AG08396 (cell line): ENCODE measurements at places on chromosomes 11 and 22.

GRCh38 chr11:45482331-45482730, 183.1 kb downstream of the CHST1 start:
- DNase-seq, result no peak

- DNase-seq, result no peak
These were observed 252.8 kb upstream of the PLET1 start for GRCh38 chr11:112513417-112513816.

DNA sequence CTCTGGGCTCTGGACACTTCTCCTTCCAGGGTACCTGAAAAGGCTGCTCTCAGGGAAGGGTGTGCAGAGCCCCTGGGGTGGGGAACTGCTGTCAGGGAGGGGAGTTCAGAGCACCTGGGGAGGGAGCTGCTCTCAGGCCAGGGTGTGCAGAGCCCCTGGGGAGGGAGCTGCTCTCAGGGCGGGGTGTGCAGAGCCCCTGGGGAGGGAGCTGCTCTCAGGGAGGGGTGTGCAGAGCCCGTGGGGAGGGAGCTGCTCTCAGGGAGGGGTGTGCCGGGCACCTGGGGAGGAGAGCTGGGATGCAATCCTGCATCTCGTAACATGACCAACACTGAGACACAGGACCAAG, 764.2 kb downstream of the BRD1 start:
- no peak for DNase-seq

DNA sequence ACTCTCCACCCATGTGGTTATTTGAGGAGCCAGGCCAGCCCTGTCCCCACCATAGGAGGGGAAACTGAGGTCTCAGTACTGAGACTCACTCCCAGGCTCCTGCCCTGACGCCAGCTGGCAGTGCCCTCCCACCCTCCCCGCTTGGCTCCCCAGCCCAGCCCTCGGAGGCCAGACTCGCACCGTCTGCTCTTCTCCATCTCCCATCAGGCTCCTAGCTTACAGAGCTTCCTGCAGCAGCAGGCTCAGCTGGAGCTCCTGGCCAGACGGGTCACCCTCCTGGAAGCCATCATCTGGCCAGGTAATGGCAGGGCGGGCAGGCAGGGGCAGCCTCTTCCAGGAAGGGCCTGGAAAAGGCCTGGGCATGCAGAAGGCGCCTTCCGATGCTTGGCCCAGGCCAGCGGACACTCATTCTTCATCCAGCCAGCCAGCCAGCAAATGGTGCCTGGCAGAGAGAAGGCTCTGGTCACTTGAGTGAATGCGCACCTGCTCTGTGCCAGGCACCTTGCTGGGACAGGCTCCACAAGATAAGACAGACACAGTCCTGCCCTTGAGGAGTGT, 12.6 kb downstream of the RHBDD3 start:
- DNase-seq, result no peak

DNA sequence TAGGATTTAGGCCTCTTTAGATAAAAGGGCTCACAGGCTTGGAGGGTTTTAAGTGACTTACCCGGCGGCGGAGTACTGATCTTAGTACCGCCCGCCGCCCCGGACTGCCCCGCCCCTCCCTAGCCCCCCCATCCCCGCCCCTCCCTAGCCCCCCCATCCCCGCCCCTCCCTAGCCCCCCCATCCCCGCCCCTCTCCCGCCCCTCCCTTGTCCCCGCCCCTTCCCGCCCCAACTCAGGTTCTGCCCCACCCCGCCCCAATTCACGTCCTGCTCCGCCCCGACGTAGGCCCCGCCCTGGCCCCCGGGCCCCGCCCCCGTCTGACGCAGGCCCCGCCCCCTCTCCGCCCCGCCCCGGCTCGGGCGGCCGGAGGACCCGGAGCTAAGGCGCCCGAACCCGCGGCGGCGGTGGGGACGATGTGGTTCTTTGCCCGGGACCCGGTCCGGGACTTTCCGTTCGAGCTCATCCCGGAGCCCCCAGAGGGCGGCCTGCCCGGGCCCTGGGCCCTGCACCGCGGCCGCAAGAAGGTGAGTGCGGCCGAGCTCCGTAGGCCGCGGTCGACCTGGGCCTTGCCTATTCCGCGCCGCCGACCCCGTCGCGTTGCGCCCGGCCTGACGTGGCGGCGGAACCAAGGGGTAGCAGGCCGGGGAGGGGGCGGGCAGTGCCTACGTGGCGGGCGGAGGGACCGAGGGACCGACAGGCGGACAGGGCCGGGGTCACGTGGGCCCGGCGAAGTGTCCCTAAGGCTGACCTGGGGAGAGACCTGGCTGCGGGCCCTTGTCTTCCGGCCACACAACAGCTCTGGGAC, at the start of gene SCYL1:
SCYL1 (plus strand) TSS at position 343 of the 805 bp plus-strand sequence; CDS start at position 414, 71 bp downstream.
- DNase-seq, result peak; percentile 98

GRCh38 chr11:117597071-117597470, 199.9 kb downstream of the DSCAML1 start:
- DNase-seq, result peak; percentile 36

DNA sequence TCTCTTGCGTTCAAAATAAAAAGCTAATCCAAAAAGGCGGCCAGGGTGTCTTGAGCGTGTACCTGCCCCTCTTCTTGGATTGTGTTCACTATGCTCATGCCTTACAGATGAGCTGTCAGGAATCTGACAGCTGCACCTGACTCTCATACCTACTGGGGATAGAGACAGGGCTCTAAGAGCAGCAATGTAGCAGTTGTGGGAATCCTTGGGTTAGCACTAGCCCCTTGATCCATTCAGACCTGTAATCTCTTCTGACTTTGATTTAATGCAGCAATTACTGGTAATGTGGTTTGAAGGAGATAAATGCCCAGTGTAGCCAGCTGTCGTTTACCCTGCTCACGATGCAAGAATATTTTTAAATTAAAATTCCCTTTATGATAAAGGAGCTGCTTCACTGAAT, 145.8 kb downstream of the APOL5 start:
- DNase-seq, result no peak

- no peak for DNase-seq
These were observed 111.8 kb downstream of the SNX19 start for GRCh38 chr11:130804306-130805076.

GRCh38 chr11:5476186-5476819, 12.2 kb upstream of the OR52D1 start:
- peak; percentile 66 for DNase-seq

DNA sequence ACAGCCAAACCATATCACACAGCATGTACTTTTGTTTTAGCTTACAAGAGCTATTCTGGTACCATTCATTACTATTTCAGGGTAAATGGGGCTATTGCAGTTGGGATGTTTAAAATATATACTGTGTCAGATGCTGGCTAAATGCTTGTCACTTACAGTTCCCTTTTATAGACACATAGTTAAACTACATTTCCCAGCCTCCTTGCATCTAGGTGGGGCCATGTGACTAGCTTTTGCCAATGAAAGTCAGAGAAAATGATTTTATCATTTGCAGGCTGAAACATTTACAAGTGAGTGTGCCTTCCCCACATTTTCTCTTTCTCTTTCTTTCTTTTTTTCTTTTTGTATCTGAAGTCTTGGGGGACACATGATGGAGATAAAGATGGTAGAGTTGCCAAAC, 7.8 kb upstream of the IFTAP start:
- no peak for DNase-seq

DNA sequence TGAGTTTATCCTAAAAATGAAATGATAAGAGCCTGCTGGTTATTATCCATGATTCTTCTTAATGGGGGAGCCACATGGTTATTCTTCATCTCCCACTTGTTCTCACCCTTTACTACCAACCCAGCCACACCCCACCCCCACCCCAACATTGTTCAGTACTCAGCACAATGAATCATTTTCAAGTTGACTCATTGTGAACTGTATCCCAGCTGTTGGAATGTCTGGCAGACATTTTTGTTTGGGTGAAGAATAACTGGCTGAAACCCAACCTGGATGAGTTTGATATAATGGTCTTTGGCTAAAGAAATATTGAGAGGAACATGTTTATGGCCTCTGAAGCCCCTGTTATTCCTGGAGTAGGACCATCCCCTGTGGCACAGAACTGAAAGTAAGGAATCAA, 136.2 kb downstream of the ELP4 start:
- DNase-seq, result peak; percentile 47

- no peak for DNase-seq
These were observed 218.0 kb upstream of the PITPNB start for GRCh38 chr22:28137036-28137435.

GRCh38 chr11:63766531-63767235, 1.9 kb downstream of the ZFTA start:
- no peak for DNase-seq

- no peak for DNase-seq
These were observed 114.8 kb upstream of the NAV2 start for GRCh38 chr11:19597876-19598275.

- no peak for DNase-seq
These were observed 18.2 kb upstream of the GRAMD4 start for GRCh38 chr22:46602025-46602424.

DNA sequence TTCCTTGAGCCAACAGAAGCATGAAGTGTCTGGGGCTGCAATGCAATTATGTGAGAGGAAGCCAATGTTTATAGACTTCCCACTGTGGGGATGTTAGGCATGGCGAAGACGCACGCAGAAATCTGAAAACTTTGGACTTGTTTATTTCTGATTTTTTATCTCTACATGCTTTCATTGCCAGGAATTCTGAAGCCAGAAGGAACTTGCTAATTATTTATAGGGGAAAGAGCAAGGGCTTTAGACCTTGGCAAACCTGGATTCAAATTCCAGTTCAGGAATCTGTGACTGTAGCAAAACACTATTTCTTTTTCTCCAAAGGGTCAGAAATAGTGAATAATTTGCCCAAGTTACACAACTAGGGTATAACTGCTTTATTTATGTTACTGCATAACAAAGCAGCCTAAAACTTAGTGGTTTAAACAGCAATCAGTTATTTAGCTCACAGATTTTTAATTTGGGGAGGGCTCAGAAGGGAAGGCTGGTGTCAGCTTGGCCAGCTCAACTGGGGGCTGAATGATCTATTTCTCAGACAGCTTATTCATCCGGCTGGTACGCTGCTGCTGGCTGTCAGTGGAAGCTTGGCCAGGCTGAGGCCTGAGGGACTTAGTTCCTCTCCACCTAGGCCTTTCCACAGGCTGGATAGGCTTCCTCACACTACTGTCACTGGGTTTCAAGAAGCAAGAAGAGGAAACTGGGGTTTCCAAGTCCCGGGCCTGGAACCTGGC, 1.9 kb upstream of the OR6Q1 start:
- peak; percentile 48 for DNase-seq

DNA sequence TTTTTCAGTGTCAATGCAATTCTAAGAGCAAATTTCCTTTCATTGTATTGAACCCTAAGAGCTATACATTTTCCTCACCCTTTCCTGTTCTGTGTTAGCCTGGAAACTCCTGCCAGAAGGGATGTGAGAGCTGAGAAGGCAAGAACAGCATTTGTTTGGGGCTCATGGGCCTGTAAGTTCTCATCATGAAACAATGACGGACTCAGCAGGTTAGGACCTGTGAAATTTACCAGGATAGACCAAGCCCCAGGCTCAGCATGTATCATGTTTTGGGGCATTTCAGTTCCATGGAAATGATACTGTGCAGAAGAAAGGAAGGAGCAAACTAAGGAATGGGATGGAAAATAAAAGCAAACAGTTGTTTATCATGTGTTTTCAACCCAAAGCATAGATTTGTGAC, 41.6 kb downstream of the NTM start:
- DNase-seq, result no peak

DNA sequence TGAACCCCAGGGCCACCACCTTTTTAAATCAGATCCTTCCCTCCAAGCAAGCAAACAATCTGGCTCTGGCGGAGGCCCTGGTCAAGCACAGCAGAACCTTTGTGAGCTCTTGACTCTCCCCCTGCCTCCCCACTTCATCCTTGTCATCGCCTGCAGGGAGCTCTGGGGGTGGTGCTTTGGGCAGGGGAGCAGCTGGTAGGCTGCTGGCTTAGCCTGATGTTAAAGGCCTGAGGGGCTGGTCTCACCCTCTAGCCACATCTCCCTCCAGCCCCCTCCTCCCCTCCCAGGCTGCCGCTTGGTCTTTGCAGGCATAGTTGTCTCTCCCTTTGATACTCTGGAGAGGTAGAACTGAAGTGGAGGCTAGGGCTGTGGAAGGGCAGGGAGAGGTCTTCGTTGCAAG, 50.9 kb downstream of the THAP12 start:
- DNase-seq, result no peak

DNA sequence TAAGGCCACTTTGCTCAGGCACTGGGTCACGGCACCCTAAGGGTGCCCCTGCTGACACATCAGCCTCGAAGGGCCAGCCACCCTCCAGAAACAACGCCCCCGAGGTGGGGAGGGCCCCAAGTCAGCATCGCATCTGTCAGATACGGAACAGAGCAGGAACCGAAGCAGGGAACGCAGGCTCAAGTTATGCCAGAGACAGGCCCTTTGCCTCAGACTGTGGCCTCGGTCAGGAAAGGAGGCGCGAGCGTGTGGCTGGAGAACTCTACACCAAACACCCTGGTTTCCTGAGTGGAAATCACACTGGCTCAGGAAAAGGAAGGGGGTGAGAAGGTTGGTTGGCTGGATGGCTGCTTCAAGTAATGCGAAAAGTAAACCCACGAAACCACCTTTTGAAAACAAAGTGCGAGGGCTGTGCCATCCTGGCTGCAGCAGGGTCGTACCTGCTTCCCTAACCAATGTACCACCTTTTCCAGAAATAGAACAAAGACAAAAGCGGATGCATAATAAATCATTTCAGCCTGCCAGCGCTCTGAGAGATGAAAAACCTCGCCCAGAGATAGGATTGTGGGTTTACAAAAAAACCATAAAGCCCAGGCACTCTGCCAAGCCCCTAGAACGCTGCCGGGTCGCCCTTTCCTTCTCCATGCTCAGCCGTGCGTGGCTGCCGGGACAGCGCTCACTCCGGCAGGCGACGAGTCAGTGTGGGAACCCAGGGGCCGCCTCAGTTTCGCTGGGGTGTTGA, 38.6 kb downstream of the TRMU start:
- no peak for DNase-seq

DNA sequence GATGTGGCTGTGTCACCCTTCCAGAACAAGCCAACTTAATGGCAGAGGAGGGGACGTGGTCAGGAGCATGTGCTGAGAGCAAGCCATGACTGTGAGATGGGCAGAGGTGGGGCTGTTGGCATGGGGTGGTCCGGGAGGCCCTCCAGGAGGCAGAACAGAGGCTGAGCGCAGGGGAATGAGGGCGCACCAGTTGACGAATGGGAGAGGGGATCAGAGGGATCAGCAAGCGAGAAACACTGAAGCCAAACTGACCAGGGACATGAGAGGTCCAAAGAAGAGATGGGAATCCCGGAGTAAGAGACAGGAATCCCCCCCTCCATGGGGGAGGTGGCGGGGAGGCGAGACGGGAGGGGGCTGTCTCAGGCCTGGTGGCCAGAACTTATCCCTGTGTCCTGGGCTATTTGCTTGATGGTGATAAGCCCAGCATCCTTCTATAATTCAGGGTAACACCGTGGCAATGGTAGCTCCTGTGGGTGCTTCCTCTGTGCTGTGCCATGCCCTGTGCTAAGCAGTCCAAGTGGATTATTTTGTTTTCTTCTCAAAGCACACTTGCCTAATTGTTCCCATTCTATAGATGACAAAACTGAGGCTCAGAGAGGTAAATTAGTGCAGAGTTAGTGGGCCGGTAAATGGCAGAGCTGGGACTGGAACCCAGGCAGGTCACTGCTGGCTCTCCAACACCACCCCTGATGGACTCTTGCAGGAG, 83.4 kb upstream of the SHISAL1 start:
- DNase-seq, result no peak

DNA sequence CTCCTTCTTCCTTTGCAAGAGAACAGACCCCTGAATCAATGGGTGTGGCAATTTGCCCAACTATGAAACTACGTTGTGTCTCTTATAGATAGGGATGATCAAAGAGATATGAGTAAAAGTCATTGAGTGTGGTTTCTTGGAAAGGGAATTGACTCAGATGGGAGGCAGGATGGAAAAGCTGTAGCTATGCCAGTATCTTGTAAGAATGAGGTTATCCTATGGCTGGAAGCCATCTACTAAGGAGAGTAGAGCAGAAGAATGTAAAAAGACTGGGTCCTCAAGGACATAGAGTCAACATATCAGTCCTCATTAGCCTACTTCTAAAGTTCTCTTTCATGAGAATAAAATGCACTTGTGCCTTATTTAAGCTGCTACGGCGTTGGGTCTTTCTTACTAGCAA, 78.9 kb upstream of the POU2AF2 start:
- no peak for DNase-seq
